ENCODE measurements at places on chromosomes 6 and 20.

DNA sequence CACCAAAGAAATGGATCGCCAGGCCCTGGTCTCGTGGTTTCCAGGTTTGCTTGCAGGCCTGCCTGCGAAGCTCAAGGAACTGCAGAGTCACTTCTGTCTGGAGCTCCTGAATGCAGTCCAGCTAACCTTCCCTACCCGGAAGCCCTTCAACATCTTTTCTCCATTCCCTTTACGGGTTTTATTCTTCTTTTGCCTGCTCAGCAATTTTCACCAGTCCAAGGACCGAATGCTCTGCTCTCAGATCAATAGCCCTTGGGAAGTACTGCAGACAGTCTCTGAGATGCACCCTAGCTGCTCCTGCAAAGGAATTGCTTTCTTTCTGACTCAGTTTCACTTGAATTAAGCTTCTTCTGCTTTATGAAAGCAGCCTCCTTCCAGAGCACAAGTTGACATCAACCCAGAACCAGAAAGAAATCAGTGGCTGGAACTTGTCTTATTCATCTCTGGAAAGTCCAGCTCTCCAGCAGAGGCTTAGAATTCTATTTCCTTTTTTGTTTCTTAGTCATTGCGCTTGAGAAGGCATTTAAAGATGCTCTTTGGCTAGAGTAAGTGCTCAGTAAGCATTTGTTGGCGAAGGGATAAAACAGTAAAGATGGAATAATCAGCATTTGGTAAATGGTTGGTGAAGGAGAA lies 18.7 kb upstream of the YWHAB start:
- DNase-seq, result no peak

GRCh38 chr20:32190616-32191415 lies 16.7 kb downstream of the PLAGL2 start:
- DNase-seq, result no peak

GRCh38 chr6:159996087-159996622 lies 27.3 kb downstream of the IGF2R start:
- DNase-seq, result no peak

DNA sequence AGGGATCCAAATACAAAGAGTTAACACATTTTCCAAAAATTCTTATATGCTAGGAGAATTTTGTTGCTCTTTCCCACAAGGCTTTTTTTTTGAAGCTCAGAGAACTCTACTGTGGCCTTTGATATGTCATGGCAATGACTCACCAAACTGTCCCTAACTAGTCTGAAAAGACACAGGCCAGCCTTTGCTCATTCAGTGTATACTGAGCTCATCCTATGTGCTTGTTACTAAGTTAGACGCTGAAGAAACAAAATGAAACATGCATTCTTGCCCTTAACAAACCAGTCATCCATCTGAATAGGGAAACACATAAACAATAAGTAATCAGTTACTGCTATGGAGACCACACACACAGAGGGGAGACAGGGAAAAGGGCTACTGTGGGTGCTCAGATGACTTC lies 291.8 kb downstream of the FOXC1 start:
- DNase-seq, result no peak

- no peak for DNase-seq
Measured at GRCh38 chr6:130229645-130230044, 6.9 kb upstream of the SAMD3 start.

- DNase-seq, result no peak
Measured at GRCh38 chr6:71048320-71049164, 91.7 kb upstream of the B3GAT2 start.

DNA sequence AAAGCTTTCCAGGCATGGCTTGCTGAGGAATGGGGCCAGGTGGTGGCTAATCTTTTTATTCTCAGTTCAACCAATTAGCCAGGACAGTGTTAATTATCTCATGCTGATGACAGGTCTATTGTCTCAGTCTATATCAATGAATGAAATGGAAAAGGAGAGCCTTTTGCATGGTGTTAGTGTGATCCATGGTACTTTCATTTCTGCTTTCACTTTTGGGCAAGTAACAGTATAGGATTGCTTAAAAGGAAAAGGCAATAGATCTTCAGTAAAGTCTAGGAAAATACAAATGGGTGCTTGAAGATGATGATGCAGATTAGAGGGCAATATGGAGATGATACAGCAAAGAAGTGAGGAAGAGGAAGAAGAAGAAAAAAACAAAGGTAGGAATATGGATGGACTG lies 430.3 kb downstream of the TFAP2A start:
- no peak for DNase-seq

DNA sequence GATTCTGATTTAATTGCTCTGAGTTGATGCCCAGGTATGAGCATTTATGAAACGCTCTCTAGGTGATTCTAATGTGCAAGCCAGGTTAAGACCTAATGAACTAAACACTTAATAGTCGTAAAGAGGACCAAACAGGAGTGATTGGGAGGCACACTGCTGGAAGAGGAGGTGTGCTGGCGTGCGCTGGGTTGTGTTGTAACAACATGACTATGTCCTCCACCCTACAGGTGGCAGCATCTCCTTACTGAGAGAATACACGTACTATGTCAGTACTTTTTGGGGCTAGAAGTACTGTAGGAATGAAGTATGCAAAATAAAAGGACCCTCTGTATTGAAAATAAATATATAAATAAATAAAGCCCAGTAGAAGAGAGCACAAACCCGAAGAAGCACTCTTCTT lies 11.9 kb downstream of the C6orf89 start:
- DNase-seq, result no peak

DNA sequence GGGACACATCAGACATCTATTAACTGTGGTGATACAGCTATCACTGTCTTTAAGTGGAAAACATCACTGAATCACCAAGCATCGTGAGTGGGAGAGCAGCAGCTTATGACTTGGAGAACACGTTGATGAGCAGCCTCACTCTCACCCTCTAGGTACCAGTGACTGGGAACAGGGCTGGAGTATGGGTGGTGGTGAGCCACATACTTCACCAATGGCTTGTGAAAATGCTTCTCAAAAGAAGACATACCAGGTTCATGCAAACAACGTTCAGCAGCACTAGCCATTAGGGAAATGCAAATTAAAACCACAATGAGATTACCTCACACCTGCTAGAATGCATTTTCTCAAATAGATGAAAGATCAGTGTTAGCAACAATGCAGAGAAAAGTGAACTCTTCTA lies 25.3 kb downstream of the SNX5 start:
- DNase-seq, result no peak

- DNase-seq, result no peak
Measured at GRCh38 chr6:144158133-144158532, 7.8 kb downstream of the STX11 start.

- DNase-seq, result no peak
Measured at GRCh38 chr6:12173661-12174060, 116.5 kb upstream of the EDN1 start.

GRCh38 chr6:15252195-15252594 lies 6.3 kb downstream of the JARID2 start:
- DNase-seq, result no peak

GRCh38 chr6:26537846-26538571 lies at the start of gene HMGN4:
Gene HMGN4, plus strand, starts transcription at chr6:26538366. Its CDS starts 6,841 bp downstream, at chr6:26545207.
- DNase-seq, result peak; percentile 75

DNA sequence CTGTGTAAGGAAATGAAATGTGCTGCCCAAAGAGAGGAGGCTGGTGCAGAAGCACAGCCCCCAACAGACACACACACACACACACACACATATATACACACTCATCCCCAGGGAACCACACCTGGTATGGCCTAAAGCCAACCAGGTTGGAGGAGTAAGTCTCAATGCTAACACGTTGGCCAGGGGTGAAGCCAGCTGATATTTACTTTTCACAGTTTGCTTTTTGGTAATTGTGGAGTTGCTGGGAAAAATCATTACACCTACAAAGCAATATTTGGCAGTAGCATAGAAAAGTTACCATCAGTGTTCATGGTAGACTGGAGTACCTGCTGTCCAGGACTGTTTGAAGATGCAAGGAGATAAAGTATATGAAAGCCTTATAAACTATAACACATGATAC lies 50.3 kb upstream of the NAA20 start:
- no peak for DNase-seq

DNA sequence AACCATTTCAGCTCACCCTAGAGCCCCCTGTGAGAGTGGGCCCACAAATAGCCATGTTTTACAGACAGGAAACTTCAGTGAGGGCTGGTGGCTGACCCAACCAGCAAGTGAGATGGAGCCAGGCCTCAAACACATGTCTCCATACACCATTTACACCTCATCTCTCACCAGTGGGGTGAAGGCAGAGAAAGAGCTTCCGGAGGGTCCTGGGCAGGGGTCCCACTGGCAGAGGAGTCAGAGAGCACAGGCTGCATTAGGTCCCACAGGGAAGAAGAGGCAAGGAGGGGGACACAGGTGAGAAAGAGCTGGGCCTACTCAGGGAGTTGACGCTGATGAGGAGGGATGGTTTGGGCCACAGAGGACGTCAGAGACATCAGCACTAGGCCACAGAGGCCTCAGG lies 172.6 kb downstream of the VEGFA start:
- DNase-seq, result no peak

- DNase-seq, result no peak
Measured at GRCh38 chr6:93407186-93407585, 12.2 kb downstream of the EPHA7 start.

- no peak for DNase-seq
Measured at GRCh38 chr6:88251301-88251700, 85.2 kb upstream of the CNR1 start.

GRCh38 chr6:145531032-145531431 lies 204.3 kb downstream of the EPM2A start:
- DNase-seq, result no peak

DNA sequence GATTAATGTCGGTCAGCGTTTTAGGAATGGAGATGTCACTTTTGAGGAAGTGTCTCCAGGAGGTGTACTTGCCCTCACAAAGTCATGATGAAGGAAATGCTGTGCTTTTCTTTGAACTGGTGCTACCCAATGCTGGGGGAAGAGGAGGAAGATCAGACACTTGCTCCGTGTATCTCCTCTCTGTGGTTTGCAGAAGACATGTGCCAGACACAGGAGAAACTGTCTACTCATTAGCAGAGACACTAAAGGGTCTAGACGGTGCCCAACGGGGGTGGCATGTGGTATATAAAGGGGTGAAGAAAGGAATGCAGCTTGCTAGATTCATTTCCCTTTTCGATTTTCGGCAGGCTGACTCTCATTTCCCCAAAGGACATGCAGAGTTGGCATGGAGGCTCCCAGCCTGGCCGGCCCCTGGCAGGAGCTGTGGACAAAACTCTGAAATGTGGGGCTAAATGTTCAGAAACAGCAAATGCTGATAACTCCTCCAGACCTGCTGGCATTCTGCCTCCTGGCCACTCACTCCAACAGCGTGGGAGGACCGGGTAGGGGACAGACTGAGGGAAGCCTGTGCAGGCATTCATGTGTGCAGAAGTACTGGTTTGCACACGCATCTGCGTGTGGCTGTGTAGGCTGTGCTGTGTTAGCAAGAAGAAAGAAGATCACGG lies 59.6 kb upstream of the QKI start:
- DNase-seq, result no peak

DNA sequence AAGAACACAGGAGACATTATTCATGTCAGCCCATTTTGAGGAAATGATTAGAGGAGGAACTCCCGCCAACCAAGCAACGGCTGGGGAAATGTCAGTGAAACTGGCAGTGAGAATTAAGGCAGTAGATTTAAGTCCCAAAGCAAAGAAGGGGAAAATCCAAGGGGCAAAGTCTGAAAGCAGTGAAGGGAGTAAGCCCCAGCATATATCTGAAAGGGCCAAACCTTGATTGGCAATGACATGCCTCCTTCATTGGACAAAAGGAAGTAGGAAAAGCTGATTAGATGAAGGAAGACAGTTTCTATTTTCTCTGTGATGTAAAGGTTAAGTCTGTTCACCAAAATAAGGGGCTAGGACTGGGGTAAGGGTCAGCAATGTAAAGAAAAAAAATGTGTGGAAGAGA lies 190.3 kb downstream of the RNF144B start:
- no peak for DNase-seq

DNA sequence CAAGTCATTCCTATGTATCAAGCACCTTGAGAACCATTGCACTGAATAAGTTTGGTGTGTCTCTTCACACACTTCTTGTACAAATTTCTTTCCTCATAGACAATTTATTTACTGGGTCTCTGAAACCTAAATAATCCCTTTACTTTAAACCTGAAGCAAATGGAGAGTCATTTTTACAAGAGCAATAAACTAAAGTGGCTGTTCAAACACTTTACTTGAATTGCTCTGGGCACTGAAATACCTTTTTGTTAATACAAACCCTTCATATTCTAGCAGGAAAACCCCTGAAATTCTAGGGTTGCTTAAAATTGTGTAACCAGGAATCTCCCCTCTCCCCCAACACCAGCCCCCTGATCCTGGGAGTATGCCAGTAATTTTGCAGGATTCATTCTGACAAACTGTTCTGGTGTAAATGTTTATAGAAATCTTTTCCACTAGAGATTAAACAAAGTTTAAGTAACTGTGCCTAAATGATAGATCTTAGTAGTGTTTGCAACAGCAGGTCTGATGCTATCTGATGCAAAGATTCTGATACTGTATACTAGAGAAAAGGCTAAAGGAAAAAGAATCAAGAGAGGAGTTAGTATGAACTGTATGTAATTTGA lies 13.4 kb downstream of the RSPO3 start:
- DNase-seq, result no peak

DNA sequence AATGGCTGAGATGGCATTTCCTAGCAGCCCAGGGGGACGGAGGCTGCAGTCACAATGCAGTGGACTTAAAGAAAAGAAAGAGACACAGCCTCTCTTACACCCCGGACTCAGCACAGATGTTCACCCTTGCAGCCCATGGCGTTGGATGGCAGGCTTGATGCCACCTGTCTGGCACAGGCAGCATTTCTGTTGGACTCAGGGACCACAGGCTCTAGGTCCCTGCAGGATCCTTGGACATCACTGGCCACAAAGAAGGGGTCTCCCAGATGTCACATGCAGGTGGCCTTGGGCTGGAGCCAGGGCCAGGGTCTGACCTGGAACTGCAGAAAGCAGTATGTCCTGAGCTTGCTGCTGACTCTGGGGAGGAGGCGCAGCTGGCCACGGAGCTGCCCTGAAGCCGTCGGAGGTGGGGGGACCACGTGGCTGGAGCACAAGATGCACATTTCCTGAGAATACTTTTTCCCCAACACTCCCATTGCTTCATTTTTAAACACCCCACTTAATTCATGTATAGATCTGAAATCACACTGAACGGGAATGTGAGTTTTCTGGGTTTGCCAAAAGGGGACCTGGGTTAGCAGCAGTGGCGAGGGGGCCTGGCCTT lies 102.3 kb upstream of the SULF2 start:
- DNase-seq, result no peak

DNA sequence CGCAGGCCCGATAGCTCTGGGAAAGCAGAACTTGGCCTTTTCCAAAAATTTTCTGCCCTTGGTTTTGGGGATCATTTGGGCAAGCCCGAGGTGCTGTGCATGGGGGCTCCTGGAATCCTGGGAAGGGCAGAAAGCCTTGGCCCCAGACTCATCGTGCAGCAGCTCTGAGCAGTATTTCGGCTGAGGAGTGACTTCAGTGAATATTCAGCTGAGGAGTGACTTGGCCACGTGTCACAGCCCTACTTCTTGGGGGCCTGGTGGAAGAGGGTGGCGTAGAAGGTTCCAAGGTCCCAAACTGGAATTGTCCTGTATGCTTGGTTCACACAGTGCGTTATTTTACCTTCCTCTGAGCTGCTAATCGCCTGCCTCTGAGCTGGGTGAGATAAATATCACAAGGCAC lies 1.1 kb upstream of the BMP2 start:
- DNase-seq, result no peak
